Progenitor cell of endocrine pancreas (in vitro differentiated cells): ENCODE measurements at places on chromosomes 3 and 15.

DNA sequence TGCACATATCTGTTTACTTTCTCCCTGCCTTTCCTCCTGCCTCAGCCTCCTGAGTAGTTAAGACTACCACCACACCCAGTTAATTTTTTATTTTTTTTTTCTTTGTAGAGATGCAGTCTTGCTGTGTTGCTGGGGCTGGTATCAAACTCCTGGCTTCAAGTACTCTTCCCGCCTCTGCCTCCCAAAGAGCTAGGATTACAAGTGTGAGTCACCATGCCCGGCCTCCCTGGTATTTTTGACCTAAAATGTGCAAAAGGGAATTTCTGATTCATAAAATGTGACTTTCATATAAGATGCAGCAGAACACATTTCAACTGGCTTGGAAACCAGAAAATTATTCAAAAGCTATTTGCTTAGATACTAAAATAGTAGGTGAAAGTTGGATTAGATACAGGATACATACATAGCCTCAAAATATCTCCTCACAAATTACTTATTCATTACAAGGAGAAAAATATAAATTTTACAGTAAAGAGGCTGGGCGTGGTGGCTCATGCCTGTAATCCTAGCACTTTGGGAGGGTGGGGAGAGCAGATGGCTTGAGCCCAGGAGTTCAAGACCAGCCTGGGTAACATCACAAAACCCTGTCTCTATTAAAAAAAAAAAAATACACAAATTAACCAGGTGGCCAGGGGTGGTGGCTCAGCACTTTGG, 32.0 kb downstream of the MAP4 start:
- no peak for DNase-seq

DNA sequence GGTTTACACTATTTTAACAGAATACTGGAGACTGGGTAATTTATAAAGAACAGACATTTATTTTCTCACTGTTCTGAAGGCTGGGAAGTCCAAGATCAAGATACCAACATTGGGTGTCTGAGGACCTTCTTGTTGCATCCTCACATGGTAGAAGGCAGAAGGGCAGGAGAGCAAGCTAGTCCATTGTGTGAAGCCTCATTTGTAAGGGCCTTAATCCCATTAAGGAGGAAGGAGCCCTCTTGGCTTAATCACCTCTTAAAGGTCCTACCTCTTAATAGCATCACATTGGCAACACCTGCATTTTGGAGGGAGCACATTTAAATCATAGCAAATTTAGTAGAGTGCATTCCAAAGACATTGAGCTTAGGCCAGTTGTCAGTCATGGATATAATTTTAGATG, 26.2 kb downstream of the UBE2Q2 start:
- no peak for DNase-seq

GRCh38 chr3:158492685-158493084, 78.3 kb upstream of the MLF1 start:
- DNase-seq: no peak

DNA sequence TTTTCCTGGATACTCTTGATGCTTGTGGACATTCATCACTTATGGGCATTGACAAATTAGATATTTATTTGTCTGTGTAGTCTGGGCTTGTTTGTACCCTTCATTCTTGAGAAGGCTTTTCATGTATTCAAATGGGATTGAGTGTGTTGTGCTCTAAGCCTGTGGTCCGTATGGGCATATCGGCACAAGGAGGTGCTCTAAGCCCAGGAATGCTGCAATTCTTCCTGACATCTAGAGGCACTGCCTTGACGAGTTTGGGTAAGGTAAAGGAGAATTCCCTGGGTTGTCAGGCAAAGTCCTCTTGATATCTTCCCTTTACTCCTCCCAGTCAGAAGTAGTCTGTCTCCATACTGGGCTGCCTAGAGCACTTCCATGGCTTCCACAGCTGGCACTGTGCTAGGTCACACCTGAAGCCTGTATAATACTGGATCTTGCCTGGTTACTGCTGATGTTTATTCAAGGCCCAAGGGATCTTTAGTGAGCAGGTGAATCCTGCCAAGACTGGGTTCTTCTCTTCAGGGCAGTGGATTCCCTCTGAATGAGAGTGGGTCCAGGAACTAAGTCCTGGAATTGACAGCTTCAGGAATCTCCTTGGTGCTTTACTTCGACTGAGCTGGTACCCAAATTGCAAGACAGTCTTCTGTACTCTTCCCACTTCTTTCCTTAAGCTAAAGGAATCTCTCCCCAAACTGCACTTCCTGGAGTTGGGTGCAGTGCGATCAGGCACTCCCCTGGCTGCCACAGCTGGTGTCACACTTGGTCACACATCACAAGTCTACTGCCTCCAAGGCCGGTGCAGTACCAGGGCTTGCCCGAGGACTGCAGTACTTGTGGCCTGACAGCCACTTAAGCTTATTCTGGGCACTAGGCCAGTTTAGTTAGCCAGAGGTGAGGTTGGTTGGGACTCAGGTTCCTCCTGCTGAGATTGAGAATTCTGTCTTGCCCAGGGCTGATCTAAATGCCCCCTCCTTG, 46.0 kb downstream of the GALK2 start:
- DNase-seq: no peak

DNA sequence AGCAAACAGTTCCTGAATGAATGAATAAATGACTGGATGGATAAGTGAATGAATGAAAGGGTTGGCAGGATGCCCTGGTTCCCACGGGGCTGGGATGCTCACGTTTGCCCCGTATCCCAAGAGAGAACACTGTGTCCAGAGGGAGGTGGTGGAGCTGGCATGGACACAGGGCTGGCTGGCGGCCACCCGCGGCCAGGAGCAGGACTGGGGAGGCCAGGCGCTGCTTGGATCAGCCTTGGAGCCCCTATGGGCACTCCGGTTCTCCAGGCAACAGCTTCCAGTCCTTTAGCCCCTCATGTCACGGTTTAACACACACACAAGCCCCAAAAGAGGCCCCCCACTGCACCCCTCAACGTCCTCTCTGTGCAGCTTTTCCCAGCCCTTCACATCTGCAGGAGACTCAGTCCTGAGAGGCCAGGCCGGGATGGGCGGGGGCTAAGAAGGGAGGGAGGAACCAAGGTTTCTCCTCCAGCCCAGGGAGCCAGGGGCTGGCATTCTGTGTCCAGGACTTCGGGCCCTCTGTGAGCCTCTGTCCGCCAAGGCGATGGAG, 86.0 kb upstream of the ALDH1L1 start:
- no peak for DNase-seq

DNA sequence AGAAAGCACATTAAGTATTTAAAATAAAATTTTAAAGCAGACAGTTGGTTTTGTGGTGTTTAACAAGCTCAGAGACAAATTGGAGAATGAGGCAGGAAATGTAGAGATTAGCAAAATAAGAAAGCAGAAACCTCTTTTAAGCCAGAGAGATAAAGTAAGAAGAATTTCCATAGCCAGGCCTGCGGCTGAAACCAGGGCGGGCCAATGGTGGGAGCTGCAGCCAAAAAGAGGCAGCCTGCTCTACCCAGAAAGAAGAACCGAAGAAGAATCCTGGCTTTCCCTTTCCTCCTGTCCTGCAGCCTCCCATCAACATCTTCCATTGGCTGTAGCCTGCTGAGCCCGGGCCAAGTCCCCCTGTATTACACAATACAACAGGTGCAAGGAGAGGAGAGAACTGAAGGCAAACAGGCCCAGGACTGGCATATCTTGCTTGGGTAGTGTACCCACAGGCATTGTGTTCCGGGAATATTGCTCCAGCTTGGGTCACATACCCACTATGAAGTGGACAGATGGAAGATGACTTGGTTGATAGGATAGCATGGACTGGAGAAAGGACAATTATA, 11.5 kb upstream of the TFG start:
- no peak for DNase-seq

DNA sequence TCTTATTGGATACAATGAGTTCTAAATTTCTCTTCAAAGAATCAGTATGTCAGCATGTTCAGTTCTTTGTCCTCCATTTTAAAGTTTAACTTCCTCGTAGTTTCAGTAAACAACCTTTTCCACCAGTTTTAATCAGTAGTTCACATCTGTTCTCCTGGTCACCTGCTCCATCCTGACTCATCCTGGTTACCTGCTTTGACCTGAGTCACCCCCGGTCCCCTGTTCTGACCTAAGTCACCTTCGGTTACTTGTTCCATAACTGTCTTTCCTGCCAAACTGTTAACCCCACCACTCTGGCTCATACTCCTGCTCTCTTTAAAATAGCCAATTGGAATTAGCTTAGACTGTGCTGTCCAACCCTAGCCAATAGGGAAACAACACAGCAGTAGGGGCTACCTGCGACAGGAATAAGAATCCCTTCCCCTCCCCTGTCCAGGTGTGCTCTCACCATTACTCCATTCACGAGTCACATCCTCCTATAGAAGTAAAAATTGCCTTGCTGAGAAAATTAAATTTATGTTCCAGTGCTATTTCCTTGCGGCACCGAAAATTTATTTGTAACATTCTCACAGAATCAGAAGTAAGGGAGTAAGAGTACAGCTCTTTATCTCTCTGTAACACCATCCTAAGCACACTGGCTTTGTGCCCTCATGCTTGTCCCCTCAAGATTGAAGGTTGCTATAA, 23.8 kb downstream of the TRANK1 start:
- DNase-seq: no peak

DNA sequence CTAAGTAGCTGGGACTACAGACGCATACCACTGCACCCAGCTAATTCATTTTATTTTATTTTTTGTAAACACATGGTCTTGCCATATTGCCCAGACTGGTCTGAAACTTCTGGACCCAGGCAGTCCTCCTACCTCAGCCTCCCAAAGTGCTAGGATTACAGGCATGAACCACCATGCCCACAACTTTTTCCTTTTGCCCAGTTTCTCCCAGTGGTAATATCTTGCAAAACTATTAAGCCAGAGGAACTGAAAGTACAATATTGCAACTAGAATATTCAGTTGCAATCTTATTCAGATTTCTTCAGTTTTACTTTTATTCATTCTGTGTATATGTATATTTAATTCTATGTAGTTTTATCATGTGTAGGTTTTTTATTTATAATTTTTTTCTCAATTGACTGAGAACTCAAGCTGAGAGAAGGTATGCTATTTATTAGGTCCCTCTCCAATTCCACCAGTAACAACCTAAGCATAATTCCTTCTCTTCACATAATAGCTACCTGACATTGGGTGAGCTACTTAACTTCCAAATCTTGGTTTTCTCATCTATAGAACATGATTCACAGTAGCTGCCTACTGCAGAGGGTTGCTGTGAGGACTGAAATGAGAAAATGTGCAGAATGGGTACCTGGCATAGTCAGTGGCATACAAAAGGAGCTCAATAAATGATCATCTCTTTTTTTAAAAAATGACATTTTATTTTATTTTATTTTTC, 30.8 kb downstream of the KLHL18 start:
- DNase-seq: no peak

GRCh38 chr15:92079647-92080255, 226.2 kb downstream of the SLCO3A1 start:
- no peak for DNase-seq

DNA sequence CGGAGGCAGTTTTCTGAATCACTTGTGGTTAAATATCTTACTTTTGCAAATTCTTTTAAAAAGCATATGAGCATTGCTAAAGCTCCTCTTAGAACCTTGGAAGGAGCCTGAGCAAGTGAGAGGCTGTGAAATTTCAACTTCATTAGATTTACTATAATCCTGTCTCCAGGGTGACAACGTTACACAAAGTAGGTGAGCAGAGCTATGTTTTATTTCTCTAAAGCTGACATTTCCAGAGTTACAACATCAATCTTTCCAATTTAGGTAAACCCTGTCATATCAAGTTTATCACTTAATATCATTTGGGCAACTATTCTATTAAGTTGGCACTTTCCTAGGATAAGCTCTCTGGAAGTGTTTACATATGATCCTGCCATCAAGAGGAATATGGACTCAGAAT, 544.9 kb upstream of the CBLB start:
- no peak for DNase-seq

- DNase-seq: no peak
These were observed 112.9 kb downstream of the CORO2B start for GRCh38 chr15:68691705-68692104.

DNA sequence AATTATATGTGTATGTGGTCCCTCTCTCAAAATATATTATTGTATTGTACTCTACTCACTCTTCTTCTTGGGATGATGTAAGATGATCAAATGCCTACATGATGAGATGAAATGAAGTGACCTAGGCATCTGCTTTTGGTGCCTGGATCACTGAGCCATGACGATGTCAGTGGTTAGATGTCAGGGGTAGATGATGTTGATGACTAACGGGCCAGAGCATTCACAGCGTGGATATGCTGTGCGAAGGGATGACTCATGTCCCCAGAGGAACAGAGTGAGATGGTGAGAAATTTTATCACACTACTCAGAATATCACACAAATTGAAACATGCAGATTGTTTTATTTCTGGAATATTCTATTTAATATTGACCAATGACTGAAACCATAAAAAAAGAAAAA, 233.9 kb upstream of the CADM2 start:
- DNase-seq: no peak

DNA sequence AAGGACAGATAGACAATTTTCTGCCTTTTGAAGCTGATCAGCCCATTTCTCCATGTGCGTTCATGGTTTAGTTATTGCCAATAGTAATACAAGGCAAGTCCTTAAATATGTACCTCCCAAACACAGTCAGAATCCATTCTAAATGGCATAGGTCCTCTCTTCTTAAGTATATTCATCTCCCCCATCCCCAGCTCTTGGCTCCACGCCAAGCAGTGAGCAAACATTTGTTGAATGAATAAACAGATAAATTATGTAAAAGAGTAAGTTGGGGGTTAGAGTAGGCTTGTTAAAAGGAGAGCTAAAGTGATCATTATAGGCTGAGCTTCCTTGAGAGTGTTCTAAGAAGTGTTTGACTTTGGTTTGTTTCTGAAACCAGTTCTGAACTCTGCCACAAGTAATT, 241.3 kb downstream of the ITPR1 start:
- DNase-seq: no peak

DNA sequence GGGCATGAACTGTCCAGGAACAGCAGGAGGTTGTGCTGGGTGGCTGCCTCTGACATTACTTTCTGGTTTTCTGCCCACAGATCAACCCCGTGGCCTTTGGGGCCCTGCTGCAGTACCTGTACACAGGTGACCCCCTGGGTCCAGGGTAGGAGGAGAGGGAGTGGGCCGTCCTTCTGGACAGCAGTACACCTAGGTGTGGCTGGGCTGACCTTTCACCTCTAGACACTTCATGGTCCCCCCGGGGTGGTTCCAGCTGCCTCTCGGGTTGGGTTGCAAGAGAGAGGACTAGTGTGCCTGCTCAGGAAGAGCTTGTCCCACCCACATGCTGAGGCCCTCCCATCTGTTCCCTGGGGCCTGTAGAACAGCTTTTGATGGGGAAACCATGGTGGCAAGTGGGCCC, 3.7 kb downstream of the ABTB1 start:
- no peak for DNase-seq
